Stimulated activated CD4-positive, alpha-beta T cell treated with anti-CD3 and anti-CD28 coated beads, Interleukin-4, amount 100 ng/mL, for 4 hours (primary cell): ENCODE measurements at places on chromosomes 2 and 18.
A peak's percentile ranks its signal among the peaks of the same experiment; 100 is the strongest.

DNA sequence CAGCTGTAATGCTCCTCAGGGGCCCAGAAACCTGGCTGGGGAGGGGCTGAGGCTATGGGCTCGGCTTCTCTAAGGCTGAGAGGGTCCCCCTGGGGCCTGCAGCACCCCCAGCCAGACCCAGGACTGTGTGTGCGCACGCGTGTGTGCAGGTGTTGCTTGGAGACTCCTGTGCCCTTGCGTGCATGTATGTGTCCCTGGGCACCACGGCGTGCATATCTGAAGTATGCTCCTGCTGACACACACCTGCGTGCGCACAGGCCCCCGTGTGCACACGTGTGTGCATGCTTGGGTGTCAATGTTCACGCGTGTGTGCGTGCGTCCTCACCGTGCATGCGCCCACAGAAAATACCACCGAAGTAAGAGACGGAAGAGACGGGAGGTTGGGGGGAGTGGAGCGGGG is 14.9 kb upstream of the ECEL1 start:
- DNase-seq, result peak; percentile 39

DNA sequence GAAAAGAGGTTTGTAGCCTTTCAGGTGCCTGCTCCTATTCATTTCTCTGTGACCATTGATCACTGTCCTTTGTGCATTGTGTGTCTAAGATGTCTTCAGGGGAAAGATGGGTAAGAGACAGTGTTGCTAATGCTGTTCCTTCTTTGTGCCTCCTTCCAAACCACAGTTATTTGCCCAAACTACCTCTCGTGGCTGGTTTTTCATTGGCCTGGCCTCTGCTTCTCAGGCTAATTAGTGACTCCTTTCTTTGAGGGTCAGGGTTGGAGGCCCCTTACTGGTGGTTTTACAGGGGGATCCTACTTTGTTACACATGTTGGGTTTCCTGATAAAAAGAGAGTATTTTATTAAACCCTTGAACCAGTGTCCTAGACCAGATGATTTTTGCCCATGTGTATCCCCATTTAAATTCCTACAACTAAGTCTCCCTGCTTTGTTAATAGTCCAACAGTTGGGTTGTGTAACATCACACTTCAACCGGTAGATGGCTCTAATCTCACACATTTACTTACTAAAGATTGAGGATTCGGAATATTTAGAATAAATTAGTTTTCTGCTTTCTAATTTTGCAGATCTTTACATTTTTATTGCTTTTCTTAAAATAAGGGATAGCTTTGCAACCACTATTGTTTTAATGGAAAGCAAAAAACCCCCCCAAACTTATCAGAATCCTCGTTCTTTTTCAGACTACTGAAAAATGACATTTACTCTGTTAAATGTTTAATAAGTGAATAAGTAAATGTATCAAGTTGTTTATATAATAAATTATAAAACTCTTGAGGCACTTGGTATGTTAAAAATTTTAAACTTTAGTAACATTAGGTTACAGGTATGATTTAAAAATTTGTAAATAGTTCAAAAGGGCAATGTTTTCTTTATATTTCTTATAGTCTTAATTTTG is 2.4 kb downstream of the MARS2 start:
- DNase-seq, result no peak

DNA sequence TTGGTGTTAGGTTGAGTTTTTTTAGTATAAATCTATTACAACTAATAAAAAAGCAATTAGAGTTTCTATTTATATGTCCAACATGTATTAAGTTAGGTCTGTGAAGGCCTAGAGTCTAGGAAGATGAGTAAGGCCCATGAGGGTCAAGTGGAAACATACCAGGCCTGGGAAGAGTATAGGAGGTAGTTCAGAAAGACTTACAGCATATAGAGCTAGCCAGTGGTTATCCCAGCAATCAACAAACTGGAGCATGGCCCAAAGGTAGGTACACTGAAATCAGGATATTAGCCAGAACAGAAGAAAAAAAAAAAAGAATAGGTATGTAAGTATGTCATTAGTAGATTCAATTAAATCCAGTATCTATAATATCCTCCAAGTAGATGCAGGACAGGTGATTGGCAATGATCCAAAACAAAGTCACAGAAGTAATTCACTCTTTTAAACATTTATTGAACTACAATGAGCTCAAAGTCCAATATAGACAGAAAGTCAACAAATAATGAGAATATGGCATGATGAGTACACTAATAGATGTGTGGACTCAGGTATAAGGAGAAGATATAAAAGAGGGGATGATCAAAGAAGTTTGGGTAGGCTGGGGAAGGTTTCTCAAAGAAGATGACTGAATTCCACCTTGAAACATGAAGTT is 70.3 kb downstream of the IKZF2 start:
- DNase-seq, result no peak

GRCh38 chr2:106781196-106781595 is 104.8 kb downstream of the ST6GAL2 start:
- no peak for DNase-seq

GRCh38 chr2:69524799-69525198 is 87.6 kb upstream of the NFU1 start:
- no peak for DNase-seq

- DNase-seq, result no peak
Measured at GRCh38 chr2:127270663-127271062, 23.3 kb downstream of the ERCC3 start.
